ENCODE measurements at places on chromosomes 2 and 18. TPM values are rescaled to one million over a fixed set of nuclear protein-coding genes. Genes with fewer than 3 reads are reported as not detected.
A peak's percentile ranks its signal among the peaks of the same experiment; 100 is the strongest.

- no peaks in the 10 kb centered on the region for H3K27me3 ChIP-seq
- no peak overlapping the region for H3K4me3 ChIP-seq
- peaks cover 4% of the 10 kb centered on the region for H3K36me3 ChIP-seq
- no peak for DNase-seq
Observed at GRCh38 chr2:27903649-27904404, 13.3 kb downstream of the BABAM2 start.

DNA sequence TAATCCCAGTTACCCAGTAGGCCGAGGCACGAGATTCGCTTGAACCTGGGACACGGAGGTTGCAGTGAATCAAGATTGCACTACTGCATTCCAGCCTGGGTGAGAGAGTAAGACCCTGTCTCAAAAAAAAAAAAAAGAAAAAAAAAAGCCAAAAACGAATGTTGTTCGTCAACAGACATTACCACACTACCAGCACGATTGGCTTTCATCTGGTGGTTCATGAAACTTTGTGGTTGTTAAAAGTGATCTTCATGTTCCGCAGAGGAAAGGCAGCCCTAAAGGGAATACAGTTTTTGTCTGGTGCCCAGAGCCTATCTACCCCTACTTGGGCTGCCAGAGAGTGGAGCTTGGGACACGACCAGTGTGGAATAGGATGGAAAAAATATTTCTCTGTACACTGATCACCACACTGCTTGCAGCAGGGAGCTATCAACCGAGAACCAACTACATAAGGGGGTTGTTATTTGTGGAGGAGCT, 13.6 kb upstream of the CXCR4 start:
- DNase-seq: no peak
- no peak overlapping the region for H3K27ac ChIP-seq
- H3K36me3 ChIP-seq: no peaks in the 10 kb centered on the region
- no peaks in the 10 kb centered on the region for H3K4me1 ChIP-seq
- no peaks in the 10 kb centered on the region for H3K27me3 ChIP-seq

GRCh38 chr2:223260681-223261080, 208.7 kb downstream of the KCNE4 start:
- no peaks in the 10 kb centered on the region for H3K27me3 ChIP-seq
- DNase-seq: no peak
- no peaks in the 10 kb centered on the region for H3K4me1 ChIP-seq
- H3K27ac ChIP-seq: no peak overlapping the region
- no peaks in the 10 kb centered on the region for H3K36me3 ChIP-seq

DNA sequence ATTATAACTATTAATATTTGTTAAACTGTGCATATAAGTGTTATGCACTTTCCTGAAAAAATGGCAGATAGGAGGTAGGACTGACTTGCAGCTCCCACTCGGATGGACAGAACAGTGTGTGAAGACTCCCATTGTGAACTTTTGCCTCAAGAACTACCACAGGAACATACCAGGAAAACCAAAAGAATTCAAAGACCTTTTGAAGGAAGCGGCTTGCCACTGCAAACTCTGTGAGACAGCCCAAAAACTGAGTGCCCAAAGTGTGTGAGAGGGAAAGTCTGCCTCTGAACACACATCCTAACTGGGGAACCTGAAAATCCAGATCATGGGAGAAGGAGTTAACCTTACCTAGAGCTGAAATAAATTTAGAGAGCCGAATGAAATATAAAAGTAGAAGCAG, 171.0 kb downstream of the ZBTB7C start:
- H3K4me1 ChIP-seq: no peaks in the 10 kb centered on the region
- no peaks in the 10 kb centered on the region for H3K36me3 ChIP-seq
- no peak overlapping the region for H3K27ac ChIP-seq
- DNase-seq: no peak
- no peak overlapping the region for H3K4me3 ChIP-seq

DNA sequence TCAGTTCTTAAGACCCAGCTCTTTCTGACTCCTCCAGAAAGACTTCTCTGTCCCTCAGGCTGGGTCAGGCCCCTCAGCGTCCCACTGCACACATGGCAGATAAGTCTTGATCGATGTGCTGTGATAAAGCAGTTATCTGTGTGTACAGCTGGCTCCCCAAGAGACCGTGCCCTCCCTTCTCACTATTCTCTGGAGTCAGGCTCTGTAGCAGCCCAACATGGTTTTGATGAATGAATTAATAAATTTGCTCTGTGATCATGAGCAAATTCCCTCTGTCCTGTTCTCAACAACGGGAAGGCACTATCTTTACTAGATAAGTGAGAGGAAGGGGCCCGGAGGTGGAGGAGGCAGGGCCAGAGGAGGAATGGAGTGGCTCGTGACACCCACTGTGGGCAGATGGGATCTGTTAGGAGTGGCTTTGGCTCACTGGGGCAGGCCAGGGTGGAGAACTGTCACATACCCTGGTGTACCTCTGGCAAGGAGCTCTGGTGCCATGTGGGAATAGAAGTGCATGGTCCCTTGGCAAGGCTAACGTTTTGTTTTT, 48.3 kb downstream of the ZFP36L2 start:
- H3K4me1 ChIP-seq: peaks cover 25% of the 10 kb centered on the region
- no peak for DNase-seq

DNA sequence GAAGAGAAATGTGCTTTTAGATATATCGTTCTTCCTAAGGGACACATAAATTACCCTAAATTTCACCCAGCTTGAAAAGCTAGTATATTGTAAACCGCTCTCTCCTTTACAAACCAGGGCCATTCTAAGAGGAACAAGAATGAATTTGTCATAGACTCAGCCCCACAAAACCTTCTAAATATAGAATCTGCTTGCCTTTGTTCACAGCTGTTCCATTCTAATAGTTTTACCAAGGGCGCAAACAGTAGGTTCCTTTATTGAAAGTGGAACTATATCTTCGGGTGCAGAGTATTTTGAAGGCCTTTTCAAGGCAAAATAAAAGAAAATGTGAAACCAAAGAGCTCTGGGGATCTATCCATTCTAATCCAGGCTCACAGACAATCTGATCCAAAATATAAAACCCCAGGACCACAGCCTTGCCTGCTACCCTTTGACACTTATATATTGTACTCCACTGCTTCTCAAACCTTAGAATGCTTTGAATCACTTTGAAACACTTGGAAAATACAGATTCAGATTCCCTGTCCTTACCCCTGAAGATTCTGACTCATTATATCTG, 316.8 kb downstream of the PAX3 start:
- H3K36me3 ChIP-seq: no peaks in the 10 kb centered on the region
- no peak overlapping the region for H3K4me3 ChIP-seq
- no peaks in the 10 kb centered on the region for H3K4me1 ChIP-seq
- no peak overlapping the region for H3K27ac ChIP-seq
- H3K27me3 ChIP-seq: no peaks in the 10 kb centered on the region
- DNase-seq: no peak

- peak overlapping the region; percentile 60 for H3K4me3 ChIP-seq
- no peak for DNase-seq
- H3K27ac ChIP-seq: no peak overlapping the region
- no peaks in the 10 kb centered on the region for H3K36me3 ChIP-seq
Observed at GRCh38 chr18:77248873-77249568, 627 bp upstream of the GALR1 start.

Gene VWA3B
- total RNA-seq: not detected

Gene PRKCE
- total RNA-seq: 22.8 TPM

Gene PCARE
- 0.39 TPM for total RNA-seq

Data from psoas muscle (tissue), 8 donors.